ENCODE measurements at places on chromosomes 6 and 20.

DNA sequence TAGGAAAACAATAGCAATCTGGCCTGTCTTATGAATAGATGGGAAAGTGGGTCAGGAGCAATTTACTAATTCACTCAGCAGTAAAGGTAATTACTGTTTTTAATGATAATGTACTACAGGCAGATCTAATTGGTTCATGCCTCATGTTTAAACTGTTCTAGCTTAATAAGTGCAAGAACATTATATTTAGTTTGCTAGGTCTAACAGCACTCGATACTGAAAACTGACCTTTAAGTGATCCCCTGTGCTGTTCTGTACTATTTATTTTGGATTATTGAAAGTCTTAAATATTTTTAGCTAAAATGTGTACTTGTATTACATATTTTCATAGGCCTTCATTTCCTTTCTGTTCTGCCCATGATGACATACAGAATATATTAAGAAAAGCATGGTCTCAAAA is 998.0 kb upstream of the GJE1 start:
- DNase-seq, result no peak

DNA sequence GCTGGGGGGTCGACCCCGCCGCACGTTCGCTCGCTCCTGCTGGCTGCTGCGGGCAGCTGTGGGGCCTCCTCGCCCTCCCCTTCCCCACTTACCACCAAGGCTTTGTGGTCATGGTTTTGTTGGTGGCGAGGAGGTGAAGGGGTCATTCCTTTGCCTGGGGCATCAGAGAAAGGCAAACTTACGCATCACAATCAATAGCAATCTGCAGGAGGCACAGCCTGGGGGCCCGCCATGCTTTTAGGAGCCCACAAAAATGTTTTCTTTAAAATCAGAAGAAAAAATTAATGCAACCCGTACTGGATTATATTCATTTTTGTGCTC is 137.0 kb downstream of the IMPG1 start:
- no peak for DNase-seq

DNA sequence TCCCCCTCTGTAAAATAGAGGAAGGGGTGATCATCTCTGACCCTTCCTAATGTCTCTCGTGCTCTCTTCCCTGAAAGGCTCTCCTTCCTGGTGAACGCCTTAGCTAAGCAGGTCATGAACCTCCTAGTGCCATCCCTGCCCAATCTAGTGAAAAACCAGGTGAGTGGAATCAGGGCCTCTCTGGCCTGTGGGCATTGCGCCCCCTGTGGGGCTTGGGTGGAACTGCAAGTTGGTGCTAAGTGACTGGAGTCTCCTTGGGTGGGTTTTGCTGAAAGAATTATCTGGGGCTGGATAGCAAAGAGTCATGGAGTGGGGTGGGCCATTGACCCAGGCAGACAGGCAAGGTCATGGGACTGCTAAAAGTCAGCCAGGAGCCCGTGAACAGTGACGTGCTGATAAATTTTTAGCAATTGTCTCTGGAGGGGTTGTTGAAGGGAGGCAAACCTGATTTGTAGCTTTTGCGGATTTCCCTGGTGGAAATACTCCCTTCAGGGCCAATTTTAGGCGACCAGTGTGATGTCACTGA is 8.9 kb downstream of the BPIFB1 start:
- DNase-seq, result peak; percentile 64

- DNase-seq, result no peak
Measured at GRCh38 chr20:58678806-58679205, 13.8 kb upstream of the NPEPL1 start.

DNA sequence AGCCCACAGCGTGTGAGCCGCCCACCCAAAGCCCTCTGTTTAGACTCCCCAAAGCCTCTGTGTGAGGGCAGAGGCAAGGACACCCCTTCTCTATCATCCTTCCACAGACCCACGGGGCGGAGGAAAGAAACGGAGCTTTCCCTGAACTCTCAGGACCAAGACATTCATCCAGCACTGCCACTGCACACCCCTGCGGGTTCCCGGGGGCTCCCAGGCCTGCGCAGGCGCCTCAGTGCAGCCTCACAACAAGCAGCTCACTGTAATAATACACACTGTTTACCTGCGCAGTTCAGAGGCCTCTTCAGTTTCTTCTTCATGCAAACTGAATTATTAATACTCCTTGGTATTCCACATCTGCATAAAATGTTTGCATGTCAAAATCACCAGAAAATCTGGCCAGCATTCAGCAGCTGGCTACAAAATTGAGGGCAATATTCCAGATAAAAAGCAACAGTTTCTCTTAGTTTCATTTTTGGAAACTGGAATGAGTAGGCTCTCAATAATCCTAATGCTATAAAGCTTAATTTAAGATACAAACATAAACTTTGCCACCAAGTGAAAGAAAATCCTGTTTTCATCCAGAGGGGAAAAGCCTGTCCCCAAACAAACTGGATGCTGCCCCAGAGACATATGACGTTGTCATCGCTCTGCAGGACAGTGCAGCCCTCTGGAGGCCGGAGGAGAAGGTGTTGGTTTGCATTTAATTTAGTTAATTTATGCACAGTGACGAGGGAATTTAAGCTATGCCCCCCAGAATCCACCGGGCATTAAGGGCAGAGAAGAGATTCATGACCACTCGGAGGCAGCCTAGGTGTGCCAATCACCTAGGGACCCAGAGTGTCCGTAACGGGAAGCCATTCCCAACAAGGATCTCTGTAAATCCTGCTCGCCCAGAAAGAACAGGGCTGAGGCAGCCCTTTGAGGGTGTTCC is 45.3 kb downstream of the NINL start:
- no peak for DNase-seq

GRCh38 chr20:51607170-51607569 is 64.7 kb upstream of the NFATC2 start:
- DNase-seq, result no peak

- peak; percentile 82 for DNase-seq
Measured at GRCh38 chr20:41142919-41143318, 5.6 kb downstream of the PLCG1 start.

Measured in CD4-positive, alpha-beta memory T cell (primary cell).